Iris pigment epithelial cell (primary cell): ENCODE measurements at places on chromosomes 6 and 20.
A peak's percentile ranks its signal among the peaks of the same experiment; 100 is the strongest.

GRCh38 chr20:19828232-19828631 is 70.2 kb downstream of the RIN2 start:
- peak; percentile 83 for DNase-seq

DNA sequence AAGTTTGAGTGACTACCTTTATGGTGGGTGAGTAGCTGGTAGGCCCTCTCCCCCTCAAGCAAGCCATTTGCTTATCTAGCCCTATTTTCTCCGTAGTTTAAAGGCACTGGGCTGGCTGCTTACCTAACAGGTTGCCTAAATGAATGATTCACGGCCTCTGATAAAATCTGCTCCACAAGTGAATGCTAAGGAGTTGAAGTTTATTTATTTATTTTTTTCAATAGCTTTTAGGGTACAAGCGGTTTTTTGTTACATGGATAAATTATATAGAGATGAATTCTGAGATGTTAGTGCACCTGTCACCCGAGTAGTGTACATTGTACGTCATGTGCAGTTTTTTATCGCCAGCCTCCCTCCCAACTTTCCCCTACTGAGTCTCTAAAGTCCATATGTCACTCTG is 8.3 kb upstream of the CDH26 start:
- no peak for DNase-seq

GRCh38 chr20:37114012-37114411 is 18.2 kb upstream of the RBL1 start:
- DNase-seq = no peak

GRCh38 chr20:47262365-47263013 is 94.0 kb downstream of the ZMYND8 start:
- DNase-seq = no peak

- no peak for DNase-seq
These were observed 12.0 kb upstream of the ANKRD60 start for GRCh38 chr20:58240471-58240870.

DNA sequence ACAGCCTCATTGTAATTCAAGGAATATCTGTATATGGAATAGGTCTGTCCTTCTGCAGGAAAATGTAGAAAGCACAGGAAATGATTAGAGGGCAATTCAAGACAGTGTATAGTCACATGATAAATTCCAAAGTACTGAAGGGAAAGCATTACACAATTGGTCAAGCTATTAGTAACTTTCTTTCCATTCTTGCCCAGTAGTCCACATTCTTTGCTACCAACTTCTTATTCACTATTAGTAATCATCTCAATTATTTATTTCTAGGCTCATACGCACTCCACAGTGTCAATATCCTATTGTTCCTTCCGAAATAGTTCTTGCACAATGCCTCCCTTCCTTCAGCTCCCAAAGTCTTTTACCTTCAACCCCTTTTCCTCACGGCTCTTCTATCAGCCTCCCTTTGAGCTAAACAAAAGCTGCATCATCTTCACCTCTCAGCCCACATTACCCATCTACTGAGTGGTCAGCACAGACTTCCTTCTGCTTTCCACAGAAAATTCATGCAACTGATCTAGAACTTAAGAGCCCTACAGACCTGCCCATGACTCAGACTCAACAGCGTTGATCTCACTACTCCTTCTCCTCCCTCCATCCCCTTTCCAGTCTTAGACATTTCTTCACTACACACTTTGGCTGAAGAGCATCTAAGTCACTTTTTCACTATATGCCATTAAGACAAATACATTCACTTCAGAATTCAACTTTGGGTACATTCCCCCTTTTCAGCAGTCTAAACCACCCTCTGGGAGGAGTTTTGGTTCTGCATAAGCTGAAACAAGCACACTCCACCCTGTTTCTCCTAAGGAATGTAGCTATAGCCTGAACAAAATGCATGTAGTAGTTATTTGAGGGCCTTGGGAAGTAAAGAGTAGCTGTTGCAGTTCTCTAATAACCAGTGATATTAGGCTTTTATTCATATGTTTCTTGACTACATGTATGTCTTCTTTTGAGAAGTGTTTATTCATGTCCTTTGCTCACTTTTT is 157.9 kb downstream of the KIF16B start:
- peak; percentile 72 for DNase-seq

GRCh38 chr6:146551545-146551944 is 7.9 kb downstream of the RAB32 start:
- DNase-seq = peak; percentile 30

GRCh38 chr20:58043236-58044140 is 185.0 kb downstream of the ANKRD60 start:
- no peak for DNase-seq

GRCh38 chr6:39812853-39813533 is 20.8 kb downstream of the DAAM2 start:
- peak; percentile 7 for DNase-seq

GRCh38 chr6:11665604-11666326 is 112.8 kb downstream of the ADTRP start:
- DNase-seq = no peak

DNA sequence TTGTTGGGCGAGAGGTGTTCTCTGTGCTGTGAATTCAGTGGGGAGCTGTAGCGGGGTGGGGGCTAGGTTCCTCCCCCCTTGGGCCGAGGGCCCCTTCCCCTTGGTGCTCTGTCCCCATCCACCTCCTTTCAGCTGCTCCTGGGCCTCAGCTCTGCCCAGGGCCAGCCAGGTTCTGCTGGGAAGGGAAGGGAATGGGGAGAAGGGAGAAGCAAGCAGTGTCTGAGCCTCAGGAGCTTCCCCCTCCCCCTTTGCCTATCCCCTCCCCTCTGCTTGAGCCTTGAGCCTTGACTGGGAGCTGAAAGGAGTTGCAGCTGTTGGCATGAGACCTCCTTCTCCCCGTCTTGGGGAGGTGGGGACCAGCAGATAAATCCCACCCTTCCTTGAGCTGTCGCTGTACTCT is 576 bp upstream of the RRP36 start:
- DNase-seq = peak; percentile 21

DNA sequence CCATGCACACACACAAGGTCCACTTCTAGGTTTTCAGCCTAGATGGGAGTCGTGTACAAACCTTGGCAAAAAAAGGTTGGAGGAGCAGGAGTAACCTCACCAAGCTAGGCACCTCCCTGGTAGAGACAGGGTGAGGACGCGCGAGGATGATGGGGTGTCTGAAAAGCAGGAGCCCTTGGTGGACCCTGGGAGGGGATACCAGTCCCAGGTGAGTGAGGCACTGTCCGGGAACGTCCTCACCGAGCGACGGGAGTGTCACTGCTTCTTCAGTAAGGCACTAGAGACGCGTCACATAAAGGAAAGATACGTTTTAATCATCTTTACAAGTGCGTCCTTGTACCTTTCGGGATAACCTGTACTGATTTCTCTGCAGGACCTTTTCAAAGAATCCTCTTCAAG is 29.4 kb upstream of the ZBP1 start:
- DNase-seq = no peak

- no peak for DNase-seq
These were observed 27.6 kb downstream of the RPRD1B start for GRCh38 chr20:38061109-38061508.

DNA sequence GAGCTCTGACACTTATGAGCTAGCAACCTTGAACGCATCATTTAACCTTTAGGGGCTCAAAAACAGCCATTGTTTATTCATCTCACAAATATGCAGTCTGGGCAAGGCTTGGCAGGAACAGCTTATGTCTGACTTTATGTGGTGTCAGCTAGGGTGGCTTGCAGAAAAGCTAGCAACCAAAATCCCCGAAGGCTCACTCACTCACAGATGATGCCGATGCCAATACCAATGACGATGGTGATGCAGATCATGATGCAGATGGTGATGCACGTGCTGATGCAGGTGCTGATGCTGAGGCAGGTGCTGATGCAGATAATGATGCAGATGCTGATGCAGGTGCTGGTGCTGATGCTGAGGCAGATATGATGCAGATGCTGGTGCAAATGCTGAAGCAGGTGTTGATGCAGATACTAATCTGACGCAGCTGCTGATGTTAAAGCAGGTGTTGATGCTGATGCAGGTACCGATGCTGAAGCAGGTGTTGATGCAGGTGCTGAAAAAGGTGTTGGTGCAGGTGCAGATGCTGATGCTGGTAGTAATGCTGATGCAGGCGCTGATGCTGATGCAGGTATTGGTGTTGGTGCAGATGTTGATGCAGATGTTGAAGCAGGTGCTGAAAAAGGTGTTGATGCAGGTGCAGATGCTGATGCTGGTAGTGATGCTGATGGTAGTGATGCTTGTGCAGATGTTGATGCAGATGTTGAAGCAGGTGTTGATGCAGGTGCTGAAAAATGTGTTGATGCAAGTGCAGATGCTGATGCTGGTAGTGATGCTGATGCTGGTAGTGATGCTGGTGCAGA is 195.6 kb downstream of the NFATC2 start:
- peak; percentile 55 for DNase-seq

DNA sequence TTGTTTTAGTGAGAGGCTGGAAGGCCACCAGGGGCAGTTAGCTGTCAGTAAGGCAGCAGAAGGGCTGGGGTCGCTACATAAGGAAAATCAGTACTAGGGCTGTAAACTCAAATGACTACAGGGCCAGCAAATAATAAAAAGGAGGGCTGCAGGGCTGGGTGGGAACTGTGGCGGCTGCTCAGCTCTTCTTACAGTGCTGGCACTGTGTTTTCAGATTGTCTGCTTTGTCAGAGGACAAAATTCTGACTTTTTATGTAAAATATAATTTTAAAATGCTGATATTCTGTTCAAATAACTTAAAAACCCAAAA is 23.2 kb downstream of the HLA-A start:
- DNase-seq = no peak

DNA sequence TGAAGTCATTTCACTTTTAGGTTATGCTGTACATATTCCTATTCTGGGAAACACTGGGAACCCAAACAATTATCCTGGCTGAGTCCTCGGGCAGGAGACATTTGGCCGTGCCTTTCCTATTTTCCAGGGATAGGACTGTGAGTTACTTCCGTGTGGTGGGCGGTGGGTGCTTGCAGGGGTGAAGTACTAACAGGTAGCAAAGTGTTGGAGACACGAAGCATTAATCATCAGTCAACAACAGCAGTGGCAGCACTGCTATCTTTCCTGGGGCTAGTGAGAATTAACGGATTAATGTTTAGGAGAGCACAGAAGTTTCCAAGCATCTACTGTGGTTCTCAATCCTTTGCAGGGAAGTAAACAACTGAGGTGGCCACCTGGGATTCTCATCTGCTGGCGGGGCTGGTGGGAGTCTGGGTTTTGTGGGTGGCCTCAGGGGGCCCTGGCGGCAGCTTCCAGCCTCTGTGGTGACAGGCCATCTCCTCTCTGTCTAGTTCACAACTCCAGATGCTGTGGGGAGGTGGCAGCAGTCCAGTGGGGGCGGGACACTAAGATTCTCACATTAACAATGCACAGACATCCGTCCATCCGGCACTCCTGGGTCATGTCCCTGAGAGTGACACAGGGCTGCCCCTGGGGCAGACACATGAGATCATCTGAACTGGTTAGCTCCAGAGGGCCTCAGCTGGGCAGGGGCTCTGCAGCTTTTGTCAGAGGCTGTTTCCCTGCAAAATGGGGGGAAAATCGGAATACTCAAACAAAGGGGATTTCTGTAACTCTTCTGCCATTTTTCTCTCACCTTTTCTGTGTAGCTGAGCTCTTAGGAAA is 90.9 kb downstream of the GJA10 start:
- DNase-seq = peak; percentile 53

GRCh38 chr6:13788820-13789219 is 25.5 kb downstream of the MCUR1 start:
- no peak for DNase-seq

- DNase-seq = no peak
These were observed 55.1 kb upstream of the B3GAT2 start for GRCh38 chr6:71011871-71012371.

DNA sequence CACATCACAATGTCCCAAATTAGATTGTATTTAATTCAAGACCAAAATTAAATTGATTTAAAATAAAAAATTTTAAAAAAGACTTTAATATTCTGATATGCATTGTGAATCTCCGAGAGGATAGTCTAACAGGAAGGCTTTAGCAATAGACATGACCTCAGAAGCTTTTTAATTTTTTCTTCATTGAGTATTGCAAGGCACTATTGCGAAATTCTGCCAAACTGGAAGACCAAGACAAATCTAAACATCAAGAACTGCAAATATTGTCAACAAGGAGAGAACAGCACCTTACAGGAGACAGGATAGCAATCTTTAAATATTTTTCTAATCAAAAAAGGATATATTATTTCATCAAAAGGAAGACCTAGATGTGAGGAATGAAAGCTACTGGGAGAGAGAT is 56.9 kb downstream of the BMP5 start:
- DNase-seq = peak; percentile 80

- DNase-seq = peak; percentile 80
These were observed 38.0 kb downstream of the TGM2 start for GRCh38 chr20:38126932-38127621.

GRCh38 chr6:35343092-35343834 is 905 bp downstream of the PPARD start:
- peak; percentile 60 for DNase-seq

DNA sequence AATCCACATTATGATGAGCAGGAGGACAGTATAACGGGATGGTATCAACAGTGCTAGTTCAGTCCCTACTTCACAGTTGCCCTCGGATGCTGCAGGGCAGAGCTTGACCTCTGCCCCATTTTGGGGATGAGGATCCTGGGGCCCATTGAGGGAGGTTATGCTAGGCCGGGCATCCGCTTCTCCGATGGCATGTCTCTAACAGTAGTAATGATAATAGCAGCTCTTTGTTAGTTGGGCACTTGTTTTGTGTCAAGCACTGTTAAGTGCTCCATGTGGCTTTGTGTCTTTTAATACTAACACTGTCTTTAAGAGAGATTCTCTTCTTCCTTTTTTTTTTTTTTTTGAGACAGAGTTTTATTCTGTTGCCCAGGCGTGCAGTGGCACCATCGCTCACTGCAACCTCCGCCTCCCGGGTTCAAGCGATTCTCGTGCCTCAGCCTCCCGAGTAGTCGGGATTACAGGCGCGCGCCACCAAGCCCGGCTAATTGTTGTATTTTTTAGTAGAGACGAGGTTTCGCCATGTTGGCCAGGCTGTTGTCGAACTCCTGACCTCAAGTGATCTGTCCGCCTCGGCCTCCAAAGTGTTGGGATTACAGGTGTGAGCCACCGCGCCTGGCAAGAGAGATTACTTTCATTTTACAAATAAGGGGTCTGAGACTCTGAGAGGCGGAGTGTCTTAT is 1.1 kb downstream of the MAPRE1 start:
- DNase-seq = no peak

GRCh38 chr6:117771403-117771802 is 96.1 kb downstream of the NUS1 start:
- no peak for DNase-seq

GRCh38 chr20:57743450-57744095 is 33.8 kb upstream of the PMEPA1 start:
- DNase-seq = no peak

DNA sequence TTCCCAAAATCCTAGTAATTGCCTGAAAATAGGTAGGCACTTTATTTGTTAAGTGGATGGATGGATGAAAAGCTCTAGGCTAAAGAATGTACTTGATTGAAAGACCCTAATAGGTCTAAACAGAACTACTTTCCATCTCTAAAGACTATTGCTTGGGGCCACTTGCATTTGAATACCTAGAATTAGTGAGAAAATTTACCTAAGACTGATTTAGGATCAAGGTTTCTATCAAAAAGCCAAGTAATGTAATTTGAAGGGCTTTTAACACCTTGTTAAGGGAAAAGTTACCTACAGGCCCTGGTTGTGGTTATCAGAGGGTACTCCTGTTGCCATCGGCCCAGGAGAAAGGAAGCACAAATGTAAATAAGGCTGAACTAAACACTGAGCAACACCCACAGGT is 580.7 kb downstream of the LMBRD1 start:
- no peak for DNase-seq

GRCh38 chr20:14649662-14650061 is 312.2 kb upstream of the FLRT3 start:
- DNase-seq = no peak

GRCh38 chr6:16150098-16150497 is 21.2 kb downstream of the MYLIP start:
- no peak for DNase-seq
